GDM1 (cell line): ENCODE measurements at places on chromosomes 1 and 21.

DNA sequence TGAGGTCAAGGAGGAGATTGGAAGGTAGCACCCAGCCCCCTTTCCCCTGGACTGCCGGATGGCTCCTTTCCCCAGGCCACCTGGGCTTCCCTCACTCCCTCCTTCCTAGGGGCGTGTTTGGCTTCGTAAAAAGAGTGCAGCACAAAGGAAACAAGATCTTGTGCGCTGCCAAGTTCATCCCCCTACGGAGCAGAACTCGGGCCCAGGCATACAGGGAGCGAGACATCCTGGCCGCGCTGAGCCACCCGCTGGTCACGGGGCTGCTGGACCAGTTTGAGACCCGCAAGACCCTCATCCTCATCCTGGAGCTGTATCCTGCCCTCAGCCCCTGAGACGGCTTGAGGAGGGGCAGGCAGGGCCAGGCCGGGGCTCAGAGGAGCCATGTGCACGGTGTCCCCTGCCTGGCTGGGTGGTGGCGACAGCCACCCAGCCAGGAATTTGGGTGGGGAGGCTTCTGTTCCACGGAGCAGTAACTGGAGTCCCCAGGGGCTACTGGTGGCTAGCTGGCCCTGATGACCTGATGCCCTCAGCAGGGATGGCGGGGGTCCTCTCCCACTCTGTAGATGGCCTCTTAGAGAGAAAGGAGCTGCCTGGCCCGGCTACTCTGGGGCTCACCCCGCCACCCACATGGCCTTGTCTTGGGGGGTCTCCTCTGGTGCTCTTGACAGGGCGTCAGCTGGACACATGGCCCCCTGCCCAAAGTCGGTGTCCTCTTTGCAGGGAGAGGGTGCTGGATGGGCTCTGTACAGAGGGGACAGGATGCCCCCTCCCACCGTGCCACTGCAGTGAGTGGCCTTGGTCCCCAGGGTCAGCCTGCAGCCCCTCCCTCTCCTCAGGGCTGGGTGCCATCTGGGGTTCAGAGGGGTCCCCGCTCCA, 39.5 kb downstream of the TRIM11 start:
- DNase-seq: no peak

- no peak for DNase-seq
Observed at GRCh38 chr1:92066321-92066720, 8.9 kb downstream of the SETSIP start.

GRCh38 chr1:169108863-169109560, 2.5 kb downstream of the ATP1B1 start:
- no peak for DNase-seq

DNA sequence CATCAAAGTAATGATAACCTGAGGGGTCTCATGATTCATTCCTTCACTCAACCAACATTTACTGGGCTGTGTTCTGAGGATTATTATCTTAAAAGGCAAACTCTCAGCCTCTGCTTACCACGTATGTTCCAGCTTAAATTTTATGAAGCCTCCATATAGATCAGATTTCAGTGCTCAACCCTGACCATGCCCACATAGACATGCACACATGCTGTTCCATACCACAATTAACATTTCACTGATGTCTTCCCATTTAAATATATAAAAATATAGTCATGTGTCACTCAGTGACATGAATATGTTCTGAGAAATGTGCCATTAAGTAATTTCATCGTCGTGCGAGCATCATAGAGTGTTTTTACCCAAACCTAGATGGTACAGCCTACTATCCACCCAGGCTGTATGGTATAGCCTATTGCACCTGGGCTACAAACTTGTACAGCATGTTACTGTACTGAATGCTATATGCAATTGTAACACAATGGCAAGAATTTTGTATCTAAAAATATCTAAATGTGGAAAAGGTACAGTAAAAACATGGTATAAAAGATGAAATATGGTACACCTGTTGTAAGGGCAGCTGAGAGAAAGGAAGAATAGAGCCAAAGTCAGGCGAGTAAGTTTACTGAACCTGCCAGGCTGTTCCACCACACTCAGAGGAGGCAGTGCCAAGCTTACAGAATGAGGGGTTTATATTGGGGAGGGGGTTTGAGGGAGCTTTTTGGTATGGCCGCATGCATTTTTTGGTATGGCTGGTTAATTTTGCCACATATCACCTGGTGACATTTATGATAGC, 134.7 kb upstream of the ETV3 start:
- DNase-seq: no peak

- no peak for DNase-seq
Observed at GRCh38 chr1:59045137-59045536, 251.8 kb upstream of the FGGY start.

DNA sequence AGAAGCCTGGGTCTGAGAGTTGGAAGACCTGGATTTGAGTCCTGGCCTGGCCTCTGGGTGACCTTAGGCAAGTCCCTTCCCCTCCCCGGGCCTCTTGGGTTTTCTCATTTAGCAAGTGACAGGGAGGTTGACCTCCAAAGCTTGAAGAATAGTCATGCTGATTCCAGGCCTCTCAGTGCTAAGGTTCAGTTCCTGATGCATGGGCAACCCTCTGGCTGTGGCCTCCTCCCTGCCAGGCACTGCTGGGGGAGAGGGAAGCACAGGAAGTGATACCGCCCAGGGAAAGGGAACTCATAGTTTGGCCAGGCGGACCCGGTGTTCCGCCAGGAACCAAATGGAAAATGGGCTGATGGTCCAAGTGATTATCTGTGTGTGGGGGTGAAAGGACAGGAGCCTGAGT, 23.6 kb upstream of the WASF2 start:
- no peak for DNase-seq

DNA sequence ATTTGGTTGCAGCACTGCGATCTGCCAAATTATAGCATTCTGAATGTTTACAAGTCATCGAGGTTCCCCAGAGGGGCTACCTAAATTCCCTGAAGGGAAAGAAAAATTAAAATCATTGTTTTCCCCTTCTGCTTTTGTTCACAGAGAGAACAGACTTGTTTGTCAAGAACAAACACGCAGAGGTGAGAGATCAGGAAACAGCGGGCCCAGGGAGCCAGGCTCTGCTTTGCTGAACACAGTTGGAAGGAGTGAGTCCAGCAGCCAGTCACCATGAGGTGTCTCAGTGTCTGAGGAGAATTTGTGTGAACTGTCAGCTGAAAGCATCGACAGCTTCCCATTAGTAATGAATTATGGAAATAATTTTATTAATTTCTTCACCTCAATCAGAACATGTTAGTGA, 52.5 kb downstream of the RWDD3 start:
- no peak for DNase-seq

GRCh38 chr1:168509875-168510791, 33.7 kb downstream of the XCL2 start:
- no peak for DNase-seq

DNA sequence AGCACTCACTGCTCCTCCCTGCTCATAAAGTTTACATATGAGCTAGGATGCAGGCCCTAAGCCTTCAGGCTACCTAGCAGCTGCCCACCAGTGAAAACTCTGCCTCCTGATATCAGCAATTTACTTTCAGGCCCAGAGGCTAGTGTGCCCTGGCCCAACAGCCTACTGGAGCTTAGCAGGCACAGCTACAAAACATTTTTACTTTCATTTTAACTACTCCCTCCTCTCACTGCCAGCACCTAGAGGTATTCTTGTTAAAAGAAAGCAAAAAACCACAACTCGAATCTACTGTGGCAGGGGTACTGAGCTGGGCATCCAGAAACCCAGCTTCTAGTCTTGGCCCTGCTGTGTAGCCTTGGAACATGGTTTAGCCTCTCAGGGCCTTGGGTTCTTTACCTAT, 5.8 kb upstream of the LORICRIN start:
- DNase-seq: no peak

GRCh38 chr1:81387446-81387845, 413.3 kb upstream of the ADGRL2 start:
- DNase-seq: no peak

DNA sequence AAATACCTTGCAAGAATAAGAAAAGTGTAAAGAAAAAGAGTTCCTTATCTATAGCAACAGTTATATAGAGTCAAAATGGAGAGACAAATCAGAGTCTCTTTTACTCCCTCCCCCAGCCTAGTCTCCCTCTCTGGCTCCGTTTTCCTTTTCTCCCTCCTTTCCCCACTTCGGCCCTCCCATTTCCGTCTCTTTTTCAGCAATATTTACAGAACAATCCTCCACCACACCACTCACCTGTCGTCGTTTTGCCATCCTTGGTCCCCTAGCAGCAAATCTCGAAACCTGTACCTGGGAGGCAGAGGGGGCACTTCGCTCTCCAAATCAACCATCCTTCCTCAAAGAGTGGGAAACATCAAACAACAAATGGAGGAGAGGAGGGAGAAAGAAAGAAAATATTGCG, 259 bp downstream of the KCNT2 start:
- DNase-seq: no peak

DNA sequence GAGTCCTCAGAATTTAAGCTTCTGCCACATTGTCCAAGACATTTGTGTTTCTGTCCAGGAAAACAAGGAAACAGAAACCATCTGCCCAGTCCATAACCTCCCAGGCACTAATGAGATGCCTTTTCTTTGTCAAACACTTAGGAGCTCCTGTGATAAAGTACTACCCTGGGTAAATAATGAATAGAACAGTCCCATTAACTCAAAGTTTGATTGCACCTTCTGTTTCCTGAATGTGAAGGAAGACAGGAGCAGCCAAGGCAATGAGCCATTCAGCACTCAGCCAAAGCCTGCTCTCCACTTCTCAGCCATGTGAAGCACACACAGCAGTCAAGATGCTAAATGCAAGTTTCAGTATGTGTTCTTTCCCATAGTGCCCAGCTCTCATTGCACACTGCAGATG, 199.8 kb downstream of the SEC16B start:
- DNase-seq: no peak

DNA sequence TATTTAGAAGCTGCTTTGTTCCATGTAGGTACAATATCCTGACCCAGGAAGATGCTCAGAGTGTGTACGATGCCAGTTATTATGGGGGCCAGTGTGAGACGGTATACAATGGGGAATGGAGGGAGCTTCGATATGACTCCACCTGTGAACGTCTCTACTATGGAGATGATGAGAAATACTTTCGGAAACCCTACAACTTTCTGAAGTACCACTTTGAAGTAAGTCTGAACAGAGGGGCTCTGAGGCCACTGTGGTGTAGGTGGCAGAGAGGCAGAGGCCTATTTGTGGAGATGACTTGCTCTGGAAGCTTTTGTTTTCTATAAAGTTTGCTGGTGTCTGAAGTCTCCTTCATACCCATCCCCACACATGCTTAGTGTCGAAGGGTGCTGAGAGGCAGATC, 26.8 kb downstream of the C8A start:
- no peak for DNase-seq
